Stimulated activated CD4-positive, alpha-beta T cell treated with anti-CD3 and anti-CD28 coated beads, TNF-alpha, amount 100 ng/mL, for 4 hours (primary cell): ENCODE measurements at places on chromosomes 1 and 21.

DNA sequence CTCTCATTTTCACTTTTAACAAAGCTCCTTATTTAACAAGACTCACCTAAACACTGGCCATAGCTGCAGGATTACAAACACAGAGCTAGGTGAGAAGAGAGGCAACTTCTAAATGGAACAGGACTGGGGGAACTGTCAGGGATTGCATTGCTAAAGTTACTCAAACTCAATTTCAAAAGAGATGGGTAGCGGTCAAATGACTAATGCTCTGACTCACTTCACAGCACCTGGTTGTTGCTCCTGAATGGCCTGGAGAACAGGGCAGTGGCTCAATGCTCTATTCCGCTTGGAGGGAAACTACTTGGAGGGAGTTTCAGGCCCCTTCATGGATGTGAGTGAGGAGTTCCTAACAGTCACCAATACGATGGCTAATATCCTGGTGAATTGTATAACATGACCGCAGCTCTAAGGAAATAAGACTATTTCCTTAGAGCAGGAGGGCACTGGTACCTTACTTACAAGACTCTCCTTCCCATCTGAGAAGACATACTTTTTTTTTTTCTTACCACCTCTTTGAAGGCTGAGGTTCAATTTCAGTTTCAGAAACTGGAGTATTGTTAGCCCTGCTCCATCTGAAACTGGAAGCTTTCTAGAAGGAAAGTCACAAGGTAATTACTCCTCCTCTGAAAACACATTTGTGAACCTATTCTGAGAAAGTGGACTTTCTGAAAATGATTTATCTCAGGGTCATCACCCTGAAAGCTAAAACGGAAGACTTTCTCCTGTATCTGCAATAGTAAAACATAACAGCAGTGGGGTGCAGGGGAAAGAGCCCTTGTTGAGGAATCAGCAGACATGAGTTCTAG, 9.5 kb downstream of the DPT start:
- no peak for DNase-seq

- no peak for DNase-seq
Observed at GRCh38 chr1:203636291-203636690, 9.7 kb downstream of the ATP2B4 start.

DNA sequence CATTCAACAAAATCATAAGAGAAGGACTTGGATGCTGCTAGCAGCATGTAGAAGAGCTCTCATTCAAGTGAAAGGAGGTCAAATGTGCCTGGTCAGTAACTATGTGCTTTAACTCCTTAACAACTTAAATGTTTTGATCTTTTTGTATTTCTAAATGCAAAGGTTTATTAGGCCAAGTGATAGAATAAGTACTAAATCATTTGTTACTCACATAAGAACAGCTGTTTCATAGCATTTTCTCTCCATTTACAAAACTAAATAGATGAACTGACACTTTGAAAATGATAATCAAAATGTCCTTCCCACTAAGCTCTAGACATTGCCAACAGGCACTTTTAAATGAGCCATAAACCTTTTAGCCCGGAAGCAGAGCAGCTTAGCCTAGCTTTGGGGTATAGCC, 254.3 kb upstream of the PRMT6 start:
- no peak for DNase-seq

- no peak for DNase-seq
Observed at GRCh38 chr1:100982793-100983192, 42.8 kb downstream of the DPH5 start.

DNA sequence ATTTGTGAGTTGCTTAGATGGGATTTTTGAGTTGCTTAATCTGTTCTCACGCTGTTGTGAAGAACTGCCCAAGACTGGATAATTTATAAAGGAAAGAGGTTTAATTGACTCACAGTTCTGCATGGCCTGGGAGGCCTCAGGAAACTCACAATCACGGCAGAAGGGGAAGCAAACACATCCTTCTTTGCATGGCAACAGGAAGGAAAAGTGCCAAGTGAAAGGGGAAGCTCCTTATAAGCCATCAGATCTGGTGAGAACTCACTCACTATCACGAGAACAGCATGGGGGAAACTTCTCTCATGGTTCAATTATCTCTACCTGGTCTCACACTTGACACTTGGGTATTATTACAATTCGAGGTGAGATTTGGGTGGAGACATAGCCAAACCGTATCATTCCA, 10.3 kb downstream of the CLIC6 start:
- DNase-seq, result no peak

- DNase-seq, result no peak
Observed at GRCh38 chr1:217315346-217315745, 315.5 kb downstream of the GPATCH2 start.

DNA sequence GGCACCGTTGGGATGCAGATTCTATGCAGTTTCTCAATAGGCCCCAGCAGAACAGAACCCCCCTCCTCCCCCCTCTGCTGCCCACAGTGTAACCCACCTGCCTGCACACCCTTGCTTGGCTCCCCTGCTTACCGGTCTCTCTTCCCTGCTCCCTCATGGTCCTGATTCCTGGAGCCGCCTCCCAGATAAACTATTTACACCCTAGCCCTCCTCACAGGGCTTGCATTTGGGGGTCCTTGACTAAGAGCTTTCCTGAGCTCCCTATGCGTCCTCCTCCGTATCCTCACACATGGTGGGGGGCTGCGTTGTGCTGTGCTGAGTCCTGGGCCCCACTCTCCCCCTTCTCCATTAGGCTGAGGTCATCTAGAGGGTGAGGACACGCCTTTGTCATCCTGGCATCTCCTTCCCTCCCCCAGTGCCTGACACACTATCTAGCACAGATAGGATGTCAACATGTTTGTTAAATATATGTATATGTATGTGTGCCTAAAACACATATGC, 121.9 kb downstream of the GRIK3 start:
- DNase-seq, result no peak

- DNase-seq, result no peak
Observed at GRCh38 chr1:62025154-62025553, 169.5 kb upstream of the L1TD1 start.

GRCh38 chr1:54405898-54406293, 298 bp downstream of the SSBP3 start:
- no peak for DNase-seq

DNA sequence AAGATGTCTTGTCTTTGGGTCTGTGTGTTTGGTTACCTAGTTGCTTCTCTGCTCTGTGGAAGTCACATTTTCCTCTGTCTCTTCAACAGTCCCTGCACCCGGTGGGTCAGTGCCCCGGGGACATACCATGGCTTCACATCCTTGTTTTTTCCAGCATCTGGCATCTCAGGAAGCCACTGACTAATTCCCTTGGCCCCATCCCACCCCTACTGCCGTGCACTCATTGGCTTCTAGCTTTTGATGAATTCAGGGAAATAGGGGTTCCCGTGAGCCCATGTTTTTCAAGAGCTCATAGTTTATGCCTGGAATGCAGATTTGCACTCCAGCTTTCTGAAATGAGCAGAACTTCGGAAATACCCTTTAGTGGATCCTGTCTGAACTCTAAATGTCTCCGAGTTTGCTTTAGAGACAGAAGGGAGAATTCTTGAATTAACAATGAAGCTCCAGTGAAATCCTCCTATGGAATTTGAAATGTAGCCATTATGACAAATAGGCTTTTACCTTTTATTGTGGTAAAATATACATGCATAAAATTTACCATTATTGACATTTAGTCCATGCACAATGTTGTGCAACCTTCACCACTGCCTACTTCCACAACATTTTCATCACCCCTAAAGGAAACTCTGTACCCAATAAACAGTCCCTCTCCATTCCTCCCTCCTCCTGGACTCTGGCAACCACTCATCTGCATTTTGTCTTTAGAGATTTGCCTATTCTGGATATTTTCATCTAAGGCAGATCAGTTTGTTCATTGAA, 67.5 kb downstream of the CLIC6 start:
- no peak for DNase-seq

DNA sequence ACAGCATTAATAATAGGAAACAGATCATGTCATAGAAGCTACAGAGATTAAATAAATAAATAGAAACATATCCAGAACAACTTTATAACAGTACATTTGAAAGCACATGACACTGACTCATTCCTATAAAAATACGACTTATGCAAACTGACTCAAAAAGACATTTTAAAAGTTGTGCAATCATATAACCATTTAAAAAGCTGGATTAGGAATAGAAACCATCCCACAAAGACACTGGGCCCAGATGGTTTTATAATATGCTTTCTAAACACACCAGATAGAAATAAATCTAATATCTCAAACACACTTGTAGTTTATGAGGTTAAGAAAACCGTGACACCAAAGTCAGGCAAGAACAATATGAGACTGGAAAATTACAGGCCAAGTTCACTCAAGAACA, 47.6 kb downstream of the MATN1 start:
- DNase-seq, result no peak

DNA sequence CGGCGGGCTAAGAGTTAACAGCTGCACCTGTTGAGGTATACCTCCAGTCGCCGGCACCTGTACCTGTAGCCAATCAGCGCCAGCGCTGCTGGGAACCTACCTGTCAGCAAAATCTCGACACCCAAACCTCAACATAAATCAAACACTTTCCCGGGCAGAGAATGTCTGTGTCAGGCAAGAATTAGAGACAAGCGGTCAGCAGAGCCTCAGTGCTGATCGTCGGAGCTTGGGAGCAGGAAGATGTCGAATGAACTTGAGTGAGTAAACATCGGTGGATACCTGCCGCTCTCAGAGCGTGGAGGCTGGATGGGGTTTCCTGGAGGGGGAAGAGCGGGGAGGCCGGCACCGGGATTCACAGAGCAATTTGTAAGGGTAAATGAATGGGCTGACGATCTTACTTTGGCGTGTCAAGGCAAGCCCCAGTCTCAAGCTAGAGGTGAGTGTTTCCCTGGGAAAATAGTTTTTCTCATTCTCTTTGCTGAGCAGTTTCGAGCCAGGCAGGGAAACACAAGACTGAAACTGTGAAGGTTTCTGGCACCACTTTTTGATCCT, at the start of gene GRHL3:
Gene GRHL3 (plus strand): TSS at position 46 of the 552 bp plus-strand sequence. CDS start 195 bp downstream, at position 241.
- DNase-seq, result no peak

GRCh38 chr1:240148333-240148732, 56.6 kb downstream of the FMN2 start:
- no peak for DNase-seq

- no peak for DNase-seq
Observed at GRCh38 chr1:235068158-235069121, 60.2 kb downstream of the TOMM20 start.

GRCh38 chr1:205826016-205826806, 13.2 kb upstream of the SLC41A1 start:
- no peak for DNase-seq

- no peak for DNase-seq
Observed at GRCh38 chr21:41466024-41466820, 40.2 kb downstream of the MX1 start.

- no peak for DNase-seq
Observed at GRCh38 chr21:35423709-35424108, 374.6 kb upstream of the RUNX1 start.

DNA sequence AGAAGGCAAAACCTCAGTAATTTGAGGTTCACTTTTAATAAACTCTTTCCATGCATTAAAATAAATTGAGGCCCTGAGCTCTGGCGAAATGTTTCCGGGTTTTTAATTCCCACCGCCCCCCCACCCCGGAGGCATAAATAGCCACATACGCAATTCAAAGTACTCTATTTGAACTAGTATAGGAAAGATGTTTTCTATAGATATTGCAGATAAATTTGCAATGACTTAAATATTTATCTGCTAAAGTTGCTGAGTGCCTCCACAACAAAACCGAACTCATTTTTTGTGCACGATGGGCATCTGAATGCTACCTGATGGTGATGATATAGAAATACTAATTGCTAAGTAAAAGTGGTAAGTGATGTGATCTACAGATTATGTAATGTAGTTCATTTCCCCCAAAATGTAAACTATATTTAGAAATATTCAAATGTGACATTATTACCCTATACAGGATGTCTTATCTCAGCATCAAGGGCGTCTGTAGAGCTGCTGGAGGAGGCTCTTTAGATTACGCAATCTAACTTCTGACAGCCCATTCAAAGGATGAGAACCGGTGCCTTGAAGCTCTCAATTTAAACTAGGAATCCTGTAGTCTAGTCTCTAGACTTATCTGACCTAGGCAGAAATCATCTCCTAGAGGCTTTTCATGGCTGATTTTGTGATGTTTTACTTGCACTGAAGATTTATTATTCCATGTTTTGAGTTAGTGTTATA, 8.5 kb downstream of the IRF2BP2 start:
- DNase-seq, result no peak

- DNase-seq, result no peak
Observed at GRCh38 chr1:199735660-199736059, 291.9 kb upstream of the NR5A2 start.

DNA sequence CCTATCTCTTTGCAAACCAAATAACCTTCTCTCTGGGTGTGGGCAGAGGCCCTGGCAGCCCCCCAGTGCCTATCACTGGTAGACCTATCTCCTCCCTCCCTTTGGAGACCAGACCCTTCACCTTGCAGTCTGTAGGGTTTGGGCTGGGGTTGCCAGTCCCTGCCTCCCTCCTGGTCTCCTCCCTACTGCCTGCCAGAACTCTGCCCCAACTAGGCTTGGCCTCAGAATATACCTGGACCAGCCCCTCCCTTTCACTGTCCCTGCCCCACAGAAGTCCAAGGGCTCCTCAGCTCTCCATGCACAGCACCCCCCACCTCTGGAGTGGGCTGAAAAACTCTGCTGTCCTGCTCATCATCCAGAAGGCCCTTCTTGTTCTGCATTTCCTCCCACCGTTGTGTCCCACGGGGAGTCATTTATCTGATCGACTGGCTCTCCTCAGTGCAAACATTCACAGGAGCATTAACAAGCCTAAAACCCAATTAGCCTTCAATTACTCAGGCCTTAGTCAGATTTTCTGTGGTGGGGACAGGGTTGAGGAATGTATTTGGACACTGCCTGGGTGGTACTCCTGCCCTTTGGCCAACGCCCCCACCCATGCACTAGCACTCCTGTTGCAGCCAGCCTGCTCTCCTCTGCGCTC, 27.7 kb upstream of the DMBX1 start:
- no peak for DNase-seq

DNA sequence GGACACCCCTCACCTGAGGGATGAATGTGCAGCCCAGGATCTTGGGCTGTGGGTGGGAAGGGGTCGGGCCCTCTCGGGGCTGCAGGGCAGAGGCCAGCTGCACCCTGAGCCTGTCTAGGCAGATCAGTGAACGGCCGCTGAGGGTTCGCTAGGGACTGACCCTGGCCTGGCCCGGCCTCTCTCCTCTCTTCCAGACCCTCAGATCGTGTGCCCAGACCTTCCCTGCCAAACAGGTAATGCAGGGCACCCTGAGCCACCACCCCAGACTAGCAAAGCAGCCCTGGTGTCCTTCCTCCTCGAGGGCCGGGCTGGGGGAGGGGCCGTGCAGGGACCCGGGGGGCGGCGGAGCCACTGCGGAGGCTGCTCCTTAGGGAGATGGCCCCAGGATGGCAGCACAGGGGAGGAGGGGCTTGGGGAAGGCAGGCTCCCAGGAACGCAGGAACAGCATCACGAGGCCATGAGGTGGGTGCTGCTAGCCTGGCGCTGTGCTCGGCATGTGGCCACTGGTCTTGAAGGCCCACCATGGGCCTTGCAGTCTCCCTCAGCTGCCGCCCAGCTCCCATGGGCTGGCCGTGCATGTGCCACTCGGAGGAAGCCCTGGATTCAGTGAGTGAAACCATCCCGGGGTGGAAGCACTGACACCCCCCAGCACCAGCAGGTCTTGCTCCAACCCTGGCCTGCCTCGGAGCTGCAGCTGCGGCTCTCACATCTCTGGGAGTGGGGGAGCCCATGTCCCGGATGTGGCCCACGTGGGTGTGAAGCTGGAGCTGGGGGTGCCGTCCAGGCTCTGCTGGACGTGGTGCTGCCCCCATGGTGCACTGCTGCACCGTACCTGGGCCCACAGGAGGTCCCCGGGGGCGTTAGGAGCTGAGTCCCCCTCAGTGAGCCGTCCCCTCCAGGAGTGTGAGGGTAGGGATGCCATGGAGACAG, 28.7 kb downstream of the COL6A2 start:
- DNase-seq, result no peak
